Retinal pigment epithelial cell (primary cell): ENCODE measurements at places on chromosomes 4 and X.
A peak's percentile ranks its signal among the peaks of the same experiment; 100 is the strongest.

DNA sequence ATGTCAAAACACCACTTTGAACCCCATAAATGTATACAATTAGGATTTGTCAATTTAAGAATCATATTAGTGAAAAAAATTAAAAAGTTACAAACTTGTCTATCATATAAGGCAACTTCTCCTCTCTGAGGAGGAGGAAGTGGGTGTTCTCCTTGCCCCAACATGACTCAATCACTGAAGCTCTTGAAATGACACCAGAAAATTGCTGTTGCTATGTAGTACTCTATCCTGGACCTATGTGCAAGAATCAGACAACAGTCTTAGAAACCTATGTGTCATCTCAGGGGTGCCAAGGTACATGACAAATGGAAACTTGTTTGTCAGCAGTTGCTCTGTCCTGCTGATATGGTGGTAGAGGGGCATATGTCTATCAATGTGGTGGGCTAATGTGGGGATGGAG lies 47.7 kb downstream of the HMGB3 start:
- no peak for DNase-seq

DNA sequence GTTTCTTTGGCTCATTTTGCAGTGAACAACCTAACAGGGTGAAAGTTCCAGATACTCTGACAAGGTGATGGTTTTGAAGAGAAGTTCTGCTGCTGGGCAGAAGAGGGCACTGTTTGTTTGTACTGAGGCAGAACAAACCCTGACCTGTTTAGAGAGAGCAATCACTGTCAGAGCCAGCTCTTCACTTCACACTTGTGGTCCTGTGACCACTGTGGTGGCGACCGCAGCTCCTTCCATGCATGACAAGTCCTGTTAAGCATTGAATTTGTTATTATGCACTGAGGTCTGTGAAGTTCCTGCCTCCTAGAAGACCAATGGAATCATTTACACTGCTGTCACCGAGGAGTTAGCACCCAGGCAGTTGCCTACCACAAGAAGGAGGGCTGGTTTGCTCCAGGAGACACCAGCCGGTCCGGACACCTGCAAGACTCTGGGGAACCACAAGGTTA lies 86.6 kb downstream of the ZNF330 start:
- peak; percentile 67 for DNase-seq

GRCh38 chr4:152999346-153000075 lies 63.4 kb downstream of the FHDC1 start:
- no peak for DNase-seq

DNA sequence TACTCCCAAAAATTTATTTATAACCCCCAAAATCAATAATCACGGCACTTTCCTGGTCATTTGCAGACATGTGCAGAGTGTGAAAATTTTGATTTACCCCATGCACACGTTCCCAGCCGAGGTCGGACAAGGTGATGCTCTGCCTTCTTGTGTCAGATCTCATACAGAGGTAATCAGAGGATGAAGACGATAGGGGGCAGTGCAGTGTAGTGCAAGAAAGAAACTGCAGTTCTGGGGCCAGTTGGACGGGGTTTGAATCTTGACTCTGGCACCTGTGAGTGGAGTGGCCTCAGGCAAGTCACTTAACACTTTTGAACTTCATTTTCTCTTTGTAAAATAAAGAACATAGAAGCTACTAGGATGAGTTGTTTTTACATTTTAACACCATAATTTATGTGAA lies 88.4 kb downstream of the FRMPD3 start:
- DNase-seq, result no peak

DNA sequence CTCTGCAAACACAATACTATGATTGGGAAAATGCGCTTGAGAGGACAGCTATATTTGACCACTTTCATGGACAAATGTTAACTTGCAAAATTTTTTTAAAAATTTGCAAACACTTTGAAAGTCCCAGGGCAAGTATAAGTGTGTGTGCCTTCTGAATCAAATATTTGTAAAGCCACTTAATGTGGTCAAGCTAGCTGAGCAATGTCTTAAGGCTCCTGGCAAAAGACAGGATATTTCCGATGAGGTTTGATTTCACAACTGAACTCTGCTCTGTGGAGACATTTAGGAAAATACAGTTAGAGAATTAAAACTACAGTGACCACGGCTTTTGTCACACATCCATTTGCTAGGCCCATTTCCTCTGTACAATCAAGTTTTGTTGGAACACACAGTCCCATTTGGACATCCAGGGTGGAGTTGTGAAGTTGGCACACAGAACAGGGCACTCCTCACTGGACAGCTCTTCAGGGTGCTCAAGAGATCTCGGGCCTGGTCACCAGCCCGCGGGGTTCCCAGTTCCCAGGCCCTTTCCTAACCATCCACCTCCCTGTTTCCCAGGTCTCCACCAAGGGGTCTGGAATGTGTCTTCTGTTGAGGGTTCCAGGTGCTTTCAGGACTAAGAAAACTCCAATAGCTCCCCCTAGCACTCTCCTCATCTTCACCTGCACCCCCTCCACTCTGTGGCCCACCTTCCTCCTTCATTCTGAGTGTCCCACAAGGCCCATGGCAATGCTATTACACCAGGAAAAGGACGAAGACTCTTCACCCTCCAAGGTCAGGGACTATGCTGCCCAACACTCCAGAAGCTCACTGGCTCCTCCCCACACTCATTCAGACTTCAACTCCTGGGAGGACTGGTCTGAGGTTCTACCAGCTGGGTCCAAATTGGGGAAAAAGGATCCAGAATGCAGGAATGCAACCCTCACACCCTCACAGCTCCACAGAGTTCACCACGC lies 41.9 kb downstream of the XAGE2 start:
- no peak for DNase-seq

DNA sequence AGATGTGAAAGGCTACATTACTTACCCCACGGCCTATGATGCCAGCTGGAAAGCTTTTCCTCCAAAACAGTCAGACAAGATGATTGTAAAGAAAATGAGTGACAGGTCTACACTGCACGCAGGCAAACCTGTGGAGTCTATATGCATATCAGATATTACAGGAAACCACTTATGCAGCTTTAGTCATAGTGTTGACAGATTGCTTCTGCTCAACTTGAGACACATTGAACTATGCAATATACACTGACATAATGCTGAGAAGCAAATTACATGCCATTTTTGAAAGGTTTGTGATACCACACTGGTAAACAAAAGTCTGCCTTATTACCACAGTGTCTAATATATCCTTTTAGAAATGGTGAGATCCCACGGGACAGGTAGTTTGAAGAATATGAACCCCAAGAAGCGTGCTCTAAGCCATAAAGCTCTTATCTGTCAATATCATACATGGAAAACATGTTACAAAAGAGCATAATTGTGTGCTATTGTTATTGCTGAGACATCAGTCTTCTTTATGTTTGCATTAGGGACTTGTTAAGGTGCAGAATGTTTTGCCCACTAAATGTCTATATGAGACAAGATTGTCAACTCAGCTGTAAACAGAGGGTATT lies 1835.8 kb upstream of the TENM3 start:
- no peak for DNase-seq
